GM10248 (cell line): ENCODE measurements at places on chromosomes 2 and 18.
A peak's percentile ranks its signal among the peaks of the same experiment; 100 is the strongest.

DNA sequence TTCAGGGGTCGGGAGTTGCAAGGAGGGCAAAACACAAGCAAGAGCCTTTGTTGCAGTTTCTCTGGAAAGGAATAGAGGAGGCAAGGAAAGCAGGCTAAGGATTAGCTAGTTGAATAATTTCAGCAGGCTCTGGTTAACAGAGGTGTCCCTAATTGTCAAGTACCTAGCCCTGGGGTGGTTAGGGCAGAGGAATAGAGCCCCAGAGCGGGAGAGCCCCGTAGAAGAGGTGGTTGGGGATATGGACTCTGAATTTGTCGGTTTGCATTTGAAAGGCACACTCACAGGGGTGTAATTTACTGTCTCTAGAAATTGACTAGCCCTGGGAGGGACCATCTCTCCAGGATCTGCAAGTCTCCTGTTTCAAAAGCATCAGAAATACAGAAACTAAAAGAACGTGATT is 1030.2 kb downstream of the TMEM182 start:
- DNase-seq = no peak

- DNase-seq = no peak
Observed at GRCh38 chr2:143935482-143935752, 584.5 kb downstream of the ZEB2 start.

DNA sequence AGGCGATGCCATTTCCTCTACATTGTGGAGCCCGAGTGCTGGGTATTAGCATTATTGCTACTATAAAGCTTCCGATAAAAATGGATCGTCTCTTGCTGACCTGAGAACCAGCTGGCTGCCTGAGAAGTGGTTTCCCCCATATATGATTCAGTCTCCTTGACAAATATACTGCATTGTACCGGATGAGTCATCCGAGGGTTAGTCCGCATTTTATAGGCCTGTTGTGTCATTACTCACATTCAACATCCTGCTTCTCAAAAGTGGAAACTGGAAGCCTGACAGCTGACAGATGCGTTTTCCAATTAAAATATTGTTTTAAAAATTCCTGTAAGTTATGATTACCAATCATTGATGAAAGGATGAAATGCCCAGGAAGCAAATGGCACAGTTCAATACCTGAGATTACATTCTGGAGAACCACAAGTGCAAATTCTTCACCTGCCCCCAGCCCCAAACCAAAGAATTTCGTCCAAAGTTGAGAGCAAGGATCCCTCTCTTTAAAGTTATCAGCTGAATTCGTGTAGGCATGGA is 65.7 kb downstream of the SPRED2 start:
- DNase-seq = peak; percentile 62

DNA sequence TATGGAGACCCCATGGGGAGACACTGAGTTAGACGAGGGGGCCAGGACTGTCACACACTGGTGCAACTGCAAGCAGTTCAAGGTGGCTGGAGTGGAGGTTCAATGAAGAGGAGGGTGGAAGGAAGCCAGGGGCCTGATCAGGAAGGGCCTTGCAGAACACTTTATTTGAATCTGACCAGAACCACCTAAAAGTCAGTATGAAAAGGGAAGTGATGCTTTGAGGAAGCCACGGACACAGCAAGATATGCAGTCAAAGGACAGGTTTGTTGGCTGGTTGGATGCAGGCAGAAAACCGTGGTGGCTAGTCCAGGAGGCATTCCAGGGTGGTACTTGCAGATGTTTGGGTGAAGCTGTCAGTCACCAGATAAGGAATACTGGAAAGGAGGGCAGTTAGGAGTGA is 3.5 kb upstream of the FAM124B start:
- no peak for DNase-seq

DNA sequence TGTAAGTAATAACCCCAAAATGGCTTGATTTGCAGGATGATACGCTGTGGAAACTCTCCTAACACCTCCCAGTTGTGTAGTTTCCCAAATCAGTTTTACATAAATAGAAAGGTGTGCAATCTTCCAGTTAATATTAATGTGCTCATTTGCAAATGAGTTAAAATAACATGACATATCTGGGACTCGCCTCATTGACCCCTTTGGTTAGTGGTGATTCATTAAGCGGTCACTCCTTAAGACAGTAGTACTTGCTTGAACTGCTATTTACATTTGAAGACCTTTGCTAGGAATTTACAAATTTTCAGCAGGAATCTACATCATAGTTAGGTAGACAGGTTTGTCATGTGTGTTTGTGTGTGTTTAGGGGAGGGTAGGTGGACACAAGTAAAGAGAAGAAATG is 1367.7 kb upstream of the CELF4 start:
- DNase-seq = no peak

GRCh38 chr2:200705305-200706041 is 106.2 kb upstream of the BZW1 start:
- DNase-seq = no peak

GRCh38 chr2:237557633-237558015 is 8.8 kb upstream of the PRLH start:
- DNase-seq = no peak
